ENCODE measurements at places on chromosomes 16 and 17. TPM values are rescaled to one million over a fixed set of nuclear protein-coding genes. Genes with fewer than 3 reads are reported as not detected.
A peak's percentile ranks its signal among the peaks of the same experiment; 100 is the strongest.

- DNase-seq = no peak
Measured at GRCh38 chr17:4407216-4407615, 26.5 kb upstream of the SPNS3 start.

DNA sequence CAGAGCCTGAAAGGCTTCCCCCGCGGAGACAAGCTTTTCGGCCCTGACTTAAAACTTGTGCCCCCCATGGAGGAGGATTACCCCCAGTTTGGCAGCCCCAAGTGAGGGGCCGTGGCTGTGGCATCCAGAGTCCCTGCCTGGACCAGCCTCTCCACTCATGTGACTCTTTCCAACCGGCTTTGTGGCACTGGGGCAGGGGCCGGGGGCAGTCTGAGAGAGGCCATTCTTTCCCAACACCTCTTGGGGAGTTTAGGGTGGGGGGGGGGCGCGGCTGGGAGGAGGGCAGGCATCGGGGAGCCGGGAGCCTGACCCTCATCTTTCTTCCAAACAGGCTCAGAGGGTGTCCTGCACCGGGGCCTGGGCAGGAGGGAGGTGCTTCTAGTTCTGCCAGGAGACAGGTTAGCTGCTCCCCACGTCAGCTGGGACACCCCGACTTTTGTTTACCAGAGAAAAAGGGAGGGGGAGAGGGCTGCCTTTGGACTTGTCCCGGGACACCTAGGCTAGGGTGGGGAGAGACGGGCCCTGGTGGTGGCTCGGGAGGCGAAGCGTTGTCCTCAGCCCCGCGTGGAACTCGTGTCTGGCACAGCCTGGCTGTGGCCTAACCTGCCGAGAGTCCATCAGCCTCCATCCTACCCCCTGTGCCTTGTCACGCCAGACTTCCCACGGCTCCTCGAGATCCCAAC, 7.3 kb upstream of the SERPINF1 start:
- no peak for DNase-seq

GRCh38 chr17:1753767-1754429, 8.0 kb upstream of the SERPINF1 start:
- DNase-seq = no peak

DNA sequence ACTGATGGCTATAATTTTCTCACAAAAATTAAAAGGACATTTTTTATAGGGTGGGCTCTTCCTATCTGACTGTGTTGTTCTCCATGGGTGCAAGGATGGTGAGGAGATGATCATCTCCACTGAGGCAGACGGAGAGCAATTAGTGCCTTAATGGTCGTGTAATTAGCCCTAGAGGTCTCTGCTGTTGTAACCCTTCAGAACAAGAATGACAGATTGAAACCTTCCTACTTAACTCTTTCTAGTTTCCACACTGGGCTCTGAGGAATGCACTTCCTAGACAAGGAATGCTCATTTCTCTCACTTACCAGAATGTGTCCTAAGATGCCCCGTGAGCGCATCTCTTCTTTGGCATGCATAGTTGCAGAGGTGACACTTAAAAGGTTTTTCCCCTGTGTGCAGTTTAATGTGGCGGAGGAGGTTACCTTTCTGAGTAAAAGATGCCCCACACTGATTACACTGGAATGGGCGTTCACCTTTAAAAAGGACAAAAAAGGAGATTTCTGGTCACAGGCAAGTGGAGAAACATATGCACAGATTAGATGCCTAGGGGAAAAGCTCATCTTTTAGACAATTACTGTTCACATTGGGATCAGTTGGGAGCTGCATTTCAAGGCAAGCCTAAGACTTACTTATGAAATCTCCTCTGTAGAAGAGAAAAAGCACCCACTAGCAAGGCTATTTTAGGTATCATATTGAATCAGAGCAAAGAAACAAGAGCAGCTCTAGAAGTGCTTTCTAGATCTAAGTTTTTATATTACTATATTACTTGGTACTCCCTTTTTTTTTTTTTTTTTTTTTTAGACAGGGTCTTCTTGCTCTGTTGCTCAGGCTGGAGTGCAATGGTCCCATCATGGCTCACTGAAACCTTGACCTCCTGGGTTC, 53.6 kb downstream of the GRB7 start:
- no peak for DNase-seq

DNA sequence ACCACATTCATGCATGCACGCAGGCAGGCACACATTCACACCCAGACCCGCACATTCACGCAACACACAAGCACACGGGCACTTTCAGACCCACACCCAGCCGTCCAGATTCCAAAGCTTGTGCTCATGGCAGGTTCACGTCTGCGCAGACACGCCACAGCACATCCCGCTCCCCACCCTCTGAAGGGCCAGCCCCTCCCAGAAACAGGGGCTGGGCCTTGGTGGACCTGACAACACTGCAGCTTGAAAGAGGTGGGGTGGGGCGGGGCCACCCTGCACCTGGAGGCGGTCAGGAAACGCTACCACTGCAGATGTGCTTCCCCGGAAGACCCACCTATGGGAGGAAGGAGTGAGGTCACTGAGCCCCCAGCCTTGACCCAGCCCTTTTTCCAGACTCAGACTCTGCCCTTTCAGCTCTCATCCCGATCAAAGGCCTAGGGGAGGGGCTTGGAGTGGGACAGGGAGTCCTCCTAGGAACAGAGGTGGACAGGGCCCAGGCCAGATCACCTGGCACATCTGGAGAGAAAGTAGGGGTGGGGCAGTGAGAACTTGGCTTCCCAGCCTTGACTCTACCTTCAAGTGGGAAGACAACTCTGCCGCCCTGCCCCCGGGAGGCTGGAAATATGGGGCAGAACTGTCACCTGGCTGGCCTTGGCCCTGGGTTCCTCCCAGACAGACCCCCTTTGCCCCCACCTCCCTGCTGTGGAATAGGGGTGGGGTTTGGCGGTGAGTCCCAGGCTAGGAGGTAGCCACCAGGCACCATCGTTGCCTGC, 11.0 kb downstream of the P3H4 start:
- DNase-seq = no peak

DNA sequence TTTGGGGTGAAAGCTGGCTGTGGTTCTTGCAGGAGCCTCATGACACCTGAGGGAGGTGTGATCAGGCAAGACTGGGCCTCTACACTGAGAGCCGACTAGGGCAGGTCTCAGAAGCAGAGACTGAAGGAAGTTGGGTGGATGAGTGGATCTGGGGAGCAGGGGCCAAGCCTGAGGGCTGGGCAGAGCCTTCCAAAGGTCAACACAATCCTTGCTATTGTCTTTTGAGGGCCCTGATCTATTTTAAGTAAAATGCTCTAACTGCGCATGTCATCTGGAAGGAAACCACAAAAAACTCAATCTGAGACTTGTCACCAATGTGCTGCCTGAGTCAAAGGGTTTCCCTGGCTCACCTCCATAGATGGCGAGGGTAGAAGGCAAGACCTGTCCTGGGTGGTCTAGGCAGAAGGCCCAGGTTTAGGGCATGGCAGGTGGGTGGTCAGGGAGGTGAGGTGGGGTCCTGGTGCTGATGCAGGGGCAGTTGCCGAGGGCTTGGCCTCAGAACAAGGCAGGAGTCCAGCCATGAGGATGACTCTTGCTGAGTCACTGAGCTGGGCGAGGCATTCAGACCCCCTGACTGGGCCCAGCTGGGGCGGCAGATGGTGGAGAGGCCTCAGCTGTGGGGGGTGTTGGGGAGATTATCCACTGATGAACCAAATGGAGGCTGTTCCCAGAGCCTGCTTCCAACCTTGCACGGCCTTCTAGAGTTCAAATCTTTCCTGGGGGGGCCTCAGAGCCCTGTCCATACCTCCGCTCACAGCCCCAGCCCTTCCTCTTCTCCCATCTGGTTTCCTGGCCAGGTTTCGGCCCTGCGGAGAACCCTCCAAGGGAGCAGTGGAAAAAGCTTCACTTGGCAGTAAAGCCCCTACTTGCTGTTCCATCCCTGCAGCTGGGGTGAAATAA, 5.1 kb downstream of the MVP start:
- DNase-seq = no peak

GRCh38 chr17:60577147-60577915, 22.7 kb upstream of the PPM1D start:
- peak; percentile 55 for DNase-seq

DNA sequence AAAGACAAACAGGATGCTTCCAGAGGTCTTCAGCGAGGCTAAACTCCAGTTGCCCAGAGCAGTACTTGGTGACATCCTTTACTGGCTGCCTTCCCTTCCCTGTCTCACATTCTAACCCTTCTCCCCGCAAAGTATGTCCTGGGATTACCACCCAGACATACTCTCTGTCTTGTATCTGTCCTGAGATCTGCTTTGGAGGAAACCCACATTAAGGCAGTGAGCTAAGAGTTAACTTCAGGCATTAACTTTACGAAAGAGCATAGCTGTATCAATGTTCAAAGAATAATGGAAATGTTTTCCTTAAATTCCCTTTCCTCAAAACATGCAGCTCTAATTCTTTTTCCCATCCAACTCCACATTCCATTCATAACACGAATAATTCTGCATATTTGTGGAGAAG, 385.2 kb downstream of the NPIPA8 start:
- DNase-seq = no peak

SLC39A11 gene
- polyA plus RNA-seq = 11.9 TPM

TP53TG3 gene
- not detected for polyA plus RNA-seq

CHMP1A gene
- polyA plus RNA-seq = 56.7 TPM

PIPOX gene
- 1.9 TPM for polyA plus RNA-seq
